ENCODE measurements at places on chromosomes 6 and 20.
A peak's percentile ranks its signal among the peaks of the same experiment; 100 is the strongest.

GRCh38 chr6:129646642-129647041 is 63.3 kb downstream of the ARHGAP18 start:
- DNase-seq, result no peak

DNA sequence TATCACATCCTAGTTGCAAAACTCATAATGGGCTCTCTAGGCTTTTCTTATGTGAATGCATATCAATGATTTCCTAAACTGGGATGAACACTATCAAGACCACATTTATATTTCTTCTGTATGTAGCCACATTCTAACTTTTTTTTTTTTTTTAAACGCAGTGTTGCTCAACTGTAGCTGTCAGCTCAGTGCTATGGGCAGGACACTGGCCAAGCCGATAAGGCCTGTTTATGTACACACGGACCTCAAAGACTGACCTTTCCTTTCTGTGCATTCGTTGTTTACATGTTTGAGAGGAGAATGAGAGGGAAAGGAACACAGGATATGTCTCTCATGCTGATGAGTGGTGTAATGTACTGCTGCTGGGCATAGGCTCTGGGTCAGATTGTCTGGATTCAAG is 75.1 kb upstream of the B3GAT2 start:
- DNase-seq, result no peak

- no peak for DNase-seq
Measured at GRCh38 chr6:142846883-142847287, 98.1 kb downstream of the HIVEP2 start.

DNA sequence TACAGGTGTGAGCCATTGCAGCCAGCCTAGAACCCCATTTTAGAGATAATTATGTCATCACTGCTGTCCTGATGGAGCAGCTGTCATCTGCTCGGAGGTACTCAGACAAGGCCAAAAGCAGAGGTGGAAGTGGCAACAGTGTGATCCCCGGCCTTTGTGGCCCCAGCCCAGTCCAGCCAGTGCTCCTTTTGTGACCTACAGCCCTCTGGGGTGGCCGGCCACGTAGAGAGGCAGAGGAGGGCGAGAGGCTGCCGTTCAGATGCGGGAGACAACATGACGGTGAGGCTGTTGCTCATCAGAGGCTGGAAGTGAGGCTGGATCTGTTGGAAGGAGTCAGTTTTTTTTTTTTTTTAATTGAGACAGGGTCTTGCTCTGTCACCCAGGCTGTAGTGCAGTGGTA is 32.8 kb downstream of the EFCAB8 start:
- DNase-seq, result no peak

DNA sequence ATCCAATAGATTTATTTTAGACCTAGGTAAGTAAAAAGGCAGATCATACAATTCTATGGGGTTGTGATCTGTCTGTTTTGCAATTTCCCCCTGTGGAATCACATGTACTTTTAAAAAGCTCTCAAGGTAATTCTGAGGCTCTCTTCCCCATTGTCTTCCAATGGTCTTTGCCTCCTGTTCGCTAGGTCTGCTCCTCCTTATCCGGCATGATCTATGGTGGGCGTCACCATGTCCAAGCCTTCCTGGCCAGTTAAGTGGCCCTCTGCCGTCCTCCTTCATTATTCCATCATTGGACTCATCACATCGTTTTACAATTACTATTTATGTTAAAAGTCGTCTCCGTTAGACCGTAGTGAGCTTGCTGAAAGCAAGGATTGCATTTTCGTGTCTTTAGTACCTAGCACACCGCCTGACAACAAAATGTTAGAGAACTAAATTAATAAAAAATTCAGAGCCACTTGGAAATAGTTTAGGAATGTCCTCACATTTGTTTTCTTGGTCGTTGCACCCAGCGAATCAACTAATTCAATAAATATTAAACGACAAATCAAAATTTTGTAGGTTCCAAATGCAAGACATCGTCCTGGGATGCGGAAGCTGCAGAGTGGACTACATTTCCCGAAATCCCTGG is 2.2 kb upstream of the STXBP5 start:
- peak; percentile 2 for DNase-seq

- no peak for DNase-seq
Measured at GRCh38 chr20:14384416-14385175, 47.2 kb upstream of the FLRT3 start.

GRCh38 chr6:101777646-101778045 is 384.1 kb downstream of the GRIK2 start:
- DNase-seq, result no peak

GRCh38 chr6:43843669-43844171 is 73.7 kb downstream of the VEGFA start:
- DNase-seq, result no peak

GRCh38 chr20:44646023-44646640 is 5.4 kb downstream of the ADA start:
- DNase-seq, result no peak

DNA sequence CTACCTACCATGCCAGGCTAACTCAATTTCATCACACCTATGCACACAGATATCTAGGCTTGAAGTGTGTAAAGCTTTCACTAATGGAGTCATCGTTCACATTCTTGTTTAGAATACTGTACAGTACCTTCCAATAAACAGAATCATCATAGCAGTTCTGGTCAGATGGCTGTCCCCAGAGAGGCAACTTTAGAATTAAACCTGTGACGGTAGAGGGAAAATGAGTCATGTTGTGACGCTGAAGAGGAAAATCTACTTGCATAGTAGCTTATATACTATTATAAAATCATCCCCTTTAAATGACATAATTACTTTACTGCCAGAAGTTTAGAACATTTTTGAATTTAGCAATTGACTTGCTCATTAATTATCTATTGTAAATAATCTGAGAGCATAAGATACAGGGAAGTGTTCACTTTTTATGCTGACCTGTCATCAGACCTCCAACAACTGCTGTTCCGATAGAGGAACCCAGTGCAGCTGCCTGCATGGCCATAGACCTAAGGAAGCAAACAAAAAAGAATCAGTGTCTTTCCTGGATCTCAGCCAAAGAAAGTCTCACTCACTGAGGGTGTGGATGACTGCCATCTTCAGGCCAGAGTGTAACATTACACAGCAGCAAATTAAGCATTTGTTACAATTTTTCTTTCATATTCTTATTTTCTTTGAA is 29.8 kb downstream of the RHAG start:
- DNase-seq, result no peak

GRCh38 chr6:64270083-64270482 is 634.5 kb downstream of the PHF3 start:
- no peak for DNase-seq

All from activated effector memory CD4-positive, alpha-beta T cell treated with Interleukin-2 at 50 U/mL for 16 hours (primary cell).